ENCODE measurements at places on chromosomes 3 and 15.

DNA sequence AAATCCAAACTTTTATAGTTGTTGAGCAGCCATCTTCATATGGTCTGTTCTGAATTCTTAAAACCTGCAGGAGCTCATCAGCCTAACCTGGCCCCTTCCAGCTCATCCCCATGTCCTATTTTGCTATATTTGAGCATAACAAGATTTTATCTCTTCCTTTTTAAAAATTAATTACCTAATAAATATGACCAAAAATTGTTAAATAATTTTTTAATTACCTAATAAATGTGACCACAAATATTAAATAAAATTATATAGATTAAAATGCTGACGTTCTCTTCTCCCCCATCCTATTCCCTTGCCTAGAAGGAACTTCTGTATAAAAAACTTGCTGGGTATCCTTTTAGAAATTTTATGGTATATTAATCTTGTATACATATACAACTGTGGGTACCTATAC is 43.7 kb downstream of the OXNAD1 start:
- no peak for DNase-seq

GRCh38 chr15:92068121-92068520 is 214.6 kb downstream of the SLCO3A1 start:
- DNase-seq = no peak

- DNase-seq = no peak
These were observed 28.7 kb downstream of the SLC24A1 start for GRCh38 chr15:65650312-65651041.

GRCh38 chr15:48334260-48334659 is 3.0 kb downstream of the DUT start:
- no peak for DNase-seq

- DNase-seq = no peak
These were observed 49.5 kb downstream of the OCA2 start for GRCh38 chr15:28049581-28049980.

- no peak for DNase-seq
These were observed 30.5 kb upstream of the PLXNA1 start for GRCh38 chr3:126952261-126952982.

DNA sequence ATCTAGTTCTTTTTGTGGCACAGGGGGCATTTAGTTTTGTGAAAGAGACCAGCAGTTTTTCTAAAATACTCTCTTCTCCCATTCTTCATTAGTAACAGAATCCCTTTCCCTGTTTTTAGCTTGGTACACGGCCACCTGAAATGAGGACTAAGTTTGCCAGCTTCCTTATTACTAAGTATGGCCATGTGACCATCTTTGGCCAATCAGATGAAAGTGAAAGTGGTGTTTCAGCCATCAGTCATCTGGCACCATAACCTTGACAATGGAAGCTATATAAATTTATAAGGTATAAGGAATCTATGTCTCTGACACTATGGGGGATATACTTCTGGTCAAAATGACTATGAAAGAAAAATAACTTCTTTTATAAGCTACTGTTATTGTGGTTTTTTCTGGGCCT is 570.4 kb downstream of the AGBL1 start:
- no peak for DNase-seq

DNA sequence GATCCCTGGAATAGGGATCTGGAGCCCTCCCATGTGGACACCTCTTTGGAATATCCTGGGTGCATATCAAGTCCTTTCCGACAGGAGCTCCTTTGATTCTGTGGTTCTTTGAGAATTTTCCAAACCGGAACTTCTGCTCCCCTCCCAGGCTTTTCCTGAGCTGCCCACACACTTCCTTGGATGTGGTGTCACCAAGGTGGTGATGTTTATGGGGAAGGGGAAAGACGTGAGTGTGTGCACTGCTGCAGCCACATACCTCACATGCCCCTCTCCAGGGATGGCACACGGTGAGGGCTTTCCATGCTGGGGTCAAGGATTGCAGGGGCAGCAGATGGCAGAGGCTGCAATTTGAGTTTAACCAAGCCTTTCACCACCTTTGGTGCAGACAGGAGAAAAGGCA is 27.9 kb upstream of the PSTPIP1 start:
- DNase-seq = no peak

- no peak for DNase-seq
These were observed 419.4 kb upstream of the ONECUT1 start for GRCh38 chr15:53209396-53210042.

- no peak for DNase-seq
These were observed 86.5 kb downstream of the TBC1D2B start for GRCh38 chr15:77991029-77991406.

DNA sequence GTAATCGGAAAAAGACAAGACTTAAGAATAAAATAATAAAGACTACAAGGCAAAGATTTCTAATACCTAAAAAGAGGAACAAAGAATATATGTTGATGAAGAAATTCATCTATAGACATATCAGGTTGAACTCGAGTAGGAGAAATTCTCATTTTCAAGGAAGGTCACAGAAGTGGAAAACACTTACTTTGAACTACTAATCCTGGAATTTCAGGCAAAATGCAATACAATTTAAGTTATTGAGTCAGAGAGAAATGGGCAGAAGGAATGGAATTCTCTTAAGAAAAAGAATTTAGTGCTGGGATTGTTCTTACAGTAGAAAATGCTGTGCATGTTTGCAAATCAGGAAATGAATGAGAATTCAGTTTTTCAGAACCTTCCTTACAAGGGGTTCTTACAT is 135.9 kb upstream of the TGFBR2 start:
- DNase-seq = no peak

GRCh38 chr3:123695152-123695551 is 110.3 kb upstream of the HACD2 start:
- DNase-seq = no peak

DNA sequence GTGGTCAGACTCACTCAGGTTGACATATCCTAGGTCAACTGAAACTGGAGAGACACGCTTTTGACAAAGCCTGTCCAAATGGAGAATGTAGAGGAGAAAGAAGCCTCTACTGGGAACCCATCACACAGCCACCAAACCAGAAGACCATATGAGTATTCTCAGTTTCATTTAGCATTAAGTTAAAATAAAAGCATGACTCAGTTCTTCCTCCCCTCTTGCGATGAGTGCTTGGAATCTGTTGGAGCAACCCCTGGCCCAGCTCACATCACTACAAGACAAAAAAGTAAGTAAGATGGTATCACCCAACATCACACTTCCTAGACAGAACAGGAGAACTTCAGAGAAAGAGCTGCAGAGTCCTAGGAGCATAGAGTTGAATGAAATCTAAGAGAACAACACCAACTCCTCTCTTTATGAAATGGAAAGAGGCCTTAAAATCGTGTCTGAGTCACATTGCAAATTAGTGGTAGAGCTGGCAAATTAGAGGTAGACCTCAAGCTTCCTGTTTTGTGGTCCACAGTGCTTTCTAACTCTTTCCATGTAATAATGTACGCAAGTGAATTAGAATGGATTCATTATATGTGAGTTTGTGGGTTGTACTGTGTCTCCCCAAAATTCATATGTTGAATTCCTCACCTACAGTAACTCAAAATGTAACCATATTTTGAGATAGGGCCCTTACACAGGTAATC is 51.2 kb downstream of the FGF12 start:
- no peak for DNase-seq

All from stimulated activated CD4-positive, alpha-beta T cell treated with anti-CD3 and anti-CD28 coated beads, Interleukin-4, amount 100 ng/mL, for 4 hours (primary cell).